Kidney glomerular epithelial cell (primary cell): ENCODE measurements at places on chromosomes 2 and 18.

DNA sequence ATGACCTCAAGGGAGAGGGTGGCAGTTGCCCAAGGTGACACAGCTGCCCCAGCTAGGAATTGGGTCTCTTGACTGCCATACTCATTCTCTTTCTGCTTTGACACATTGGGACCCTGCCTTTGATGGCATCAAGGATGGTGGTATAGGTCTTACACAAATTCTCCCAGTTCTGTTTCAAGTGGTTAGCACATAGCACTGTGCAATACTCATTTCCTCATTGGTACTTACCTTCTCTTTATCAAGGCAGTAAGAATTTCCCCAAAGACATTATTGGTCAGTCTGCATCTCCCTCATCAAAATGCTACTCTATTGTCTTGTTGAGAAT lies 35.9 kb upstream of the CCDC93 start:
- no peak for DNase-seq

DNA sequence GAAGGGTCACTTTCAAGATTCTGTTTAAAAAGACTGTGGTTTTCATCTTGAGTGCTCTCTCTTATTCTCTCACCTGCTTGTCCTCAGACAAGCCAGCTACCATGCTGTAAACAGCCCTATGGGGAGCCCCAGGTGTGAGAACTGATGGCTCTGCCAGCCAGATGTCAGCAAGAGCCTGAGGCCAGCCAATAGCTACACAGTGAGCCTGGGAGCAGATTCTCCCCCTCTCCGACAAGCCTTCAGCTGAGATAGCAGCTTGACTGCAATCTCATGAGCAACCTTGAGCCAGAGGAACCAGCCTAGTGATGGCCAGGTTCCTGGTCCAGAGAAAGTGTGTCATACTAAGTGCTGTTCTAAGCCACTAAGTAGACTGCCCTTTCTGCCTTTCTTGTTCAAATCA lies 272.1 kb downstream of the NAPG start:
- no peak for DNase-seq

- DNase-seq = no peak
Measured at GRCh38 chr2:238848976-238849853, 1.3 kb downstream of the TWIST2 start.

DNA sequence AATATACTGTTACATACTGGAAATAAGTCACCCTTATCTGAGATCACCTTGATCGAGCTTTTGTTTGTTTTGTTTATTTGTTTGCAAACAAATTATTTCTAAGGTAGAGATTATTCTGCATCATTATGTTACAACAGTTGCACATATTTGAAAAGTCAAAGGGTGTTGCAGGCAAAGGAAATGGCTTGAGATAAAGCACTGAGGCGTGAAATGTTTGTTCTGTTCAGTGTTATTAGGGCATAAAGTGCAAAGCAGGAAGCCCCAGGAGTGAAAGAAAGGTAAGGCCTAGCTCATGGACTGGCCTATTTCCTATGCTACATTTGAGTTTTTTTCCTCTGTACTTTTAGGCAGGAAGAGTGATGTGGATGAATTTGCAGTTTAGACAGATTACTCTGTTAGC lies 1815.6 kb upstream of the LRRTM1 start:
- no peak for DNase-seq

GRCh38 chr18:4017480-4017879 lies 437.6 kb downstream of the DLGAP1 start:
- DNase-seq = no peak

DNA sequence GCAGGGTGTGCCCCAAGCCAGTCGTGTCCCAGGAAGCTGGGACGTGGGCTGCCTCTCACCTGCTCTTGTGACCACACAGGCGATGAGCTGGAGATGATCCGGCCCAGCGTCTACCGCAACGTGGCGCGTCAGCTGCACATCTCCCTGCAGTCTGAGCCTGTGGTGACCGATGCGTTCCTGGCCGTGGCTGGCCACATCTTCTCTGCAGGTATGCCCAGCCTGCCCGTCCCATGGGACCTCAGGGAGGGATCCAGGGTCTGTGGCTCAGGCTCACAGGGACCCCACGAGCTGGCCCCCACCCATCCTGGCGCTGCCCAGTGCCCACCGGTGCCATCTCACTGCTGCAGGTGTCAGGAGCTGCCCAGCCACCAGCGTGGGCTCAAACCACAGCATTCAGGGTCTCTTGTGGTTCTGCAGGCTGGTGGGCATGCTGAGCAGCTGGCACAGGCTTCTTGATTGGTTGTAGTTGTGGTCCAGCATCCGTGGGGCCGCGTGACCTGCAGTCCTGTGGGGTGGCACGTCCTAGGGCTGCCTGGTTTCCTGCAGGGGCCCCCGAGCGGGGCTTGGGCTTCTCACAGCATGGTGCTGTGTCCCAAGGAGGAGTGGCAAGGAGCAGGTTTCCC lies 3.8 kb downstream of the BOK start:
- no peak for DNase-seq

DNA sequence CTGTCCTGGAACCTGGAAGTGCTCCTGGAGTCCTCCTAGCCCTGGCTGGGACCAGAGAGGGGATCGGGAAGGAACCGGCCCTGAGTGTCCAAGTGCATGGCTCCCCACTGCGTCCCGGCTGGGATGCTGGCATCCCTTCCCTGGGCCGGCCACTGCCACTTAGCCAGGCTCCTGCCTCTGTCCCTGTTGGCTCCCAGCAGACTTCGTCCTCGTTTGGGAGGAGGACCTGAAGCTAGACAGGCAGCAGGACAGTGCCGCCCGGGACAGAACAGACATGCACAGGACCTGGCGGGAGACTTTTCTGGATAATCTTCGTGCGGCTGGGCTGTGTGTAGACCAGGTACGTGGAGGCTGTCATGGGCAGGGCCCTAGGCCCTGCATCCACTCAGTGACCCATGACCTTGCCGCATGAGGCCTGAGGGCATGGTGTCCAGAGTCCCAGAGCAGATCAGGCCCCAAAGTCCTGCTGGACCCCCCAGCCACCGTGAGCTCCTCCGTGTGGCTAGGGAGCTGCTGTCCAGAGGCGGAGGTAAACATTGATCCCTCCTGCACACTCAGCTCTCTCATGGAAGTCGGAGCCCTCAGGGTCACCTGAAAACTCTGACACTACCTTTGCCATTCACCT lies 7.1 kb downstream of the ANO7 start:
- no peak for DNase-seq

DNA sequence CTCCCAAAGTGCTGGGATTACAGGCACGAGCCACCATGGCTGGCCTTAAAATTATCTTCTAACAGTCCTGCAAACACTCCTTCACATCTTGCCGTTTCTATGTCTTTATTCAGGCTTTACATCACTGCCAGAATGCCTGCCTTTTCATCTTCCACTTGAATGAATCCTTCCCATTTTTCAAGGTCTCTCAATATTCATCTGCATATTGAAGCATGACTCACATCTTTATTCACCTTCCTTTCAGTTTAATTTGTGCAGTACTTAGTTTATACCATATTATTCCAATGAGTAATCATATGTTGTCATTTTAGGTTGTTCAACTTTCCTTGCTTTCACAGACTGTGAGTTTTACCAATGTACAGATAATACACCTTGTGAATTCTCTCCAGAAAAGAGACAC lies 510.1 kb upstream of the PIK3C3 start:
- no peak for DNase-seq
